ENCODE measurements at places on chromosomes 3 and 15. TPM values are rescaled to one million over a fixed set of nuclear protein-coding genes. Genes with fewer than 3 reads are reported as not detected.

THBS1 gene
- total RNA-seq = 1,084 TPM

PROK2 gene
- not detected for total RNA-seq

GRAMD2A gene
- 7.5 TPM for total RNA-seq

NME9 gene
- total RNA-seq = not detected

TRH gene
- total RNA-seq = not detected

EIF2A gene
- total RNA-seq = 171 TPM

ROPN1 gene
- total RNA-seq = not detected

LARP6 gene
- total RNA-seq = 21.0 TPM

SATB1 gene
- total RNA-seq = 5.6 TPM

GRIP2 gene
- total RNA-seq = 0.16 TPM

Data from hair follicular keratinocyte (primary cell).